Head of caudate nucleus (tissue), 42 donors: ENCODE measurements at places on chromosomes 3 and 15.
A peak's percentile ranks its signal among the peaks of the same experiment; 100 is the strongest.

- no peak for DNase-seq
These were observed 779.5 kb downstream of the NTRK3 start for GRCh38 chr15:87477026-87477425.

- DNase-seq: no peak
These were observed 23.1 kb downstream of the SCAP start for GRCh38 chr3:47452453-47453215.

DNA sequence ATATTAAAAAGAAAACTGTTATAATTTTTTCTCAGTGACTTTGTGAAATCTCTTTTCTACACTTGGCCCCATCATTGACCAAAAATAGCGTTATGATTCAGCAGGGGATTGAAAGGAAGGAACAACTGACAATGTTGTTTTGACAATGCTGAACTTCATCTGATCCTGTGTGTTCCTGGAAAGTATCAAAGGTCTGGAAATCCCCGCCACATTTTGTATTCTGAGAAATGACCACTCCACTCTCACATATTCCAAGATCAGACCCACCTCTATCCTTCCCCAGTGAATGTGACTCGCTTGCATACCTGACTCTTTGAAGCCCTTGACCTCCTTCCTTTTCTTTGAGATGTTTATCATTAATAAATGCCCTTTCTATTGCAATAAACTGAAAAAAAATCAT, 9.7 kb upstream of the RIOX2 start:
- no peak for DNase-seq

DNA sequence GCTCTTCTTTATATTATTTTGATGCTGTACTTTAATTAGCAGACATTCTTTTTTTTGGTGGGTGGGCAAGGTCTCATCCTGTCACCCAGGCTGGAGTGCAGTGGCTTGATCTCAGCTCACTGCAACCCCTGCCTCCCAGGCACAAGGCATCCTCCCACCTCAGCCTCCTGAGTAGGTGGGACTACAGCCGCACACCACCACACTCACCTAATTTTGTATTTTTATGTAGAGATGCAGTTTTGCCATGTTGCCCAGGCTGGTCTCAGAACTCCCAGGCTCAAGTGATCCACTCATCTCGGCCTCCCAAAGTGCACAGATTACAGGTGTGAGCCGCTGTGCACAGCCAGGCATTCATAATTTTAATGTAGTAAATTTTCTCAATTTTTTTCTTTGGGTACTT, 608.1 kb downstream of the ZNF385D start:
- no peak for DNase-seq

DNA sequence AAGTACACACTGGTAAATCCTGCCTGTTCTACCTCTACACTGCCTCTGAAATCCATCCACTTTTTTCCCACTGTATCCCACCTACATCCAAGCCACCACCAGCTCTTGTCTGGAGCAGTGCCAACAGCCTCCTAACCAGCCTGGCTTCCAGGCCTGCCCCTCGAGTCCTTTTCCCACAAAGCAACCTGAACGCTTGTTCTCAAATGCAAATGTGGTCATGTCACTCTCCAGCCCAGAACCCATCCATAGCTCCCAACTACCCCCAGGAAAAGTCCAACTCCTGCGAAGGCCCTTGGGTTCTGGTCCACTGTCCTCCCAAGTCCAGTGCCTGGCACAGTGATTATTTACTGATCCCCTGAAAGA, 83.8 kb downstream of the SEMA5B start:
- DNase-seq: no peak

GRCh38 chr15:80730387-80730786, 35.3 kb downstream of the ABHD17C start:
- no peak for DNase-seq

GRCh38 chr15:42194513-42194912, 13.6 kb downstream of the VPS39 start:
- DNase-seq: no peak

- no peak for DNase-seq
These were observed 29.2 kb downstream of the GJD2 start for GRCh38 chr15:34725556-34725955.

GRCh38 chr3:187832202-187832601, 86.9 kb upstream of the BCL6 start:
- no peak for DNase-seq

DNA sequence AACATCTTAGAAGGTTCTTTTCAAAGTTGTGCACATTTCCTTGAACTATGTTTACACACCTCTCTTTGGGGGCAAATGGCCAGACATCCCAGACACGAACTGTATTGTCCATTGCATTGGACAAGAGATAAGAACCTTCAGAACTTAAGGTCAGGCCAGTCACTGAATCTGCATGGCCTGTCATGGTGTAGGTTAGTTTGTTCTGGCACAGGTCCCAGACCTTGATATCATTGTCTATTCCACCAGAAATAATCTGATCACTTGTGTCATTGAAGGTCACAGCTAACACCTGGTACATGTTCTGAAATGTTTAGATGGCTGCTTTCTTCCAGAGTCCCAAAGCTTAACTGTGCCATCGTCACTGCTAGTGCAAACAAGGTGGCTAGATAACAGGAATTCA, 55.7 kb downstream of the KCNAB1 start:
- no peak for DNase-seq

GRCh38 chr3:142976621-142977398, 13.3 kb upstream of the PAQR9 start:
- DNase-seq: peak; percentile 80

GRCh38 chr15:99445272-99445850, 120.4 kb upstream of the MEF2A start:
- DNase-seq: peak; percentile 5

- peak; percentile 83 for DNase-seq
These were observed 416 bp upstream of the CORO2B start for GRCh38 chr15:68578175-68578979.

GRCh38 chr15:71149646-71150557, 34.6 kb downstream of the THSD4 start:
- no peak for DNase-seq

DNA sequence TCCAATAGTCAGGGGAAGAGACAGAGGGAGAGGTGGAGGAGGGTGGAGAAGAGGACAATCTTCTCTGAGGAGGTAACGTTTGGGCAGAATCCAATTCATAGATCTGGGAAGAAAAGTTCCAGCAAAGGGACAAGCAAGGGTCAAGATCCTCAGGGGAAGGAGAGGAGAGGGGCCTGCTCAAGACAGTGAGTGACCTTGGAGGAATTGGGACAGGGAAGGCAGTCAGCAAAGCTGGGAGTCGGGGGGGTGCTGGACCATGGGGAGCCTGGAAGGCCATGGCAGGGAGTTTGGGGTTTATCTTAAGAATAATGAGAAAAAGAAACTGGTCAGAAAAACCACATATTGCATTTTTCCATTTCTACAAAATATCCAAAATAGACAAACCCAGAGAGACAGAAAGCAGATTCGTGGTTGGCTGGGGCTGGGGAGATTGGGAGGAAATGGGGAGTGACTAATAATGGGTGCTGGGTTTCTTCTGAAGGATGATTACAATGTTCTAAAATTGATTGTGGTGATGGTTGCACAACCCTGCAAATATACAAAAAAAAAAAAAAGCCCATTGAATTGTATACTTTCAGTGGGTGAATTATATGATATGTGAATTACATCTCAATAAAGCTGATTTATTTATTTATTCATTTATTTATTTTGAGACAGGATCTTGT, 19.6 kb upstream of the SRP14 start:
- DNase-seq: no peak

DNA sequence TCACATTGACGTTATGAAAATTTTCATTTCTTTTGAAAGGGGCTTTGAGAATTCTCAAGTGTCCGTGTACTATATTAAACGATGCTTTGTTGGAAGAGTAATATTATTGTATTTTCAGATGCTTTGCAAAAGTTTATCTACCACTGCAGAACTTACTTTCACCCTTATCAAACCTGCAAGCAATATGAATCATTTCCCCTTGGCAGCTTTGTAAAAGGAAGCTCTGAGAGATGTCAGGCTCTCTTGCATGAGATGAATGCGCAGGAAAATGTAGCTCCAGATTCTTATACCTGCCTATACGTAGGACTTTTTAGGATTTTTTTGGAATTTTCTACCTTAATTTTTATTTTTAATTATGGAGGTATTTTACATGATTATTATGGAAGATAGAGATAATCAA, 34.5 kb downstream of the GPD1L start:
- DNase-seq: no peak

GRCh38 chr3:60826511-60826910, 424.7 kb downstream of the FHIT start:
- no peak for DNase-seq

DNA sequence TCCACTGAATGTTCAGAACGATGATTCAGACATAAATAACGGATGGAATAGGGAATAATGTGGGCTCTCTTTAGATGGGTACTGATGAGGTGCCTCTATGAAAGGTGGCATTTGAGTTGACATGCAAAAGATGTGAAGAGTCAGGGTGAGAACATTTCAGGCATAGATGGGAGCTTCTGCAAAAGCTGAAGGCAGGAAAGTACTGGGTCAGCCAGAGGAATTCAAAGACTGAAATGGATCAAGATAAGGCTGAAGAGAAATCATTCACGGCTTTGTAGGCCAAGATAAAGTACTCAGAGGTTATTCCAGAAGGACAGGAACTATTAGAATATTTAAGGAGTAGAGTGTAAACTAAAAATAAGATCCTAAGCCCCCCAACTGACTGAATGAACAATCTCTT, 189.6 kb upstream of the MCTP2 start:
- no peak for DNase-seq

GRCh38 chr3:37217098-37217849, 42.9 kb upstream of the LRRFIP2 start:
- DNase-seq: no peak

DNA sequence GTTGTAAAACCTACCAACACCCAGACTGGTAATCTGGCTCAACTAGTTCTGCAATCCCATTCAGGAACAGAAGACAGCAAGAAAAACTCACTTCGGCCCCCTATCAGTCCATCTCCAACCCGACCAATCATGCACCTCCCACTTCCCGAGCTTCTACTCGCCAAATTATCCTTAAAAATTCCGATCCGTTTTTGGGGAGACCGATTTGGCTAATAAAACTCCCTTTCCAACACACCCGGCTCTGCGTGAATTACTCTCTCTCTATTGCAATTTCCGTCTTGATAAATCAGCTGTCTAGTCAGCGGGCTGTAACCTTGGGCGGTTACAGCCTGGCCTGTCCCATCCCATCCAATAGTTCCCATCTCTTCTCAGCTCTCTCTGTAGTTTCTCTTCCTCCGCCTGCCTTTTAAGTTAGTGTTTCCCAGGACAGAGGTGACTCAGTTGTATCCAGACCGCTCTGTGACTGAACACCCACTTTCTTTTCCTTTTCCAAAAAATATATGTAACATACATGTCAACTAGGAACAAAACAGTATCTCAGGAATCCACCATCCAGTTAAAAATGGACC, 780 bp upstream of the ACAD9 start:
- no peak for DNase-seq

- no peak for DNase-seq
These were observed 127.4 kb upstream of the ADAMTS9 start for GRCh38 chr3:64815195-64815631.

GRCh38 chr3:37907906-37908305, 46.2 kb downstream of the CTDSPL start:
- peak; percentile 37 for DNase-seq

GRCh38 chr3:146502887-146503460, 33.6 kb upstream of the PLSCR2 start:
- no peak for DNase-seq

DNA sequence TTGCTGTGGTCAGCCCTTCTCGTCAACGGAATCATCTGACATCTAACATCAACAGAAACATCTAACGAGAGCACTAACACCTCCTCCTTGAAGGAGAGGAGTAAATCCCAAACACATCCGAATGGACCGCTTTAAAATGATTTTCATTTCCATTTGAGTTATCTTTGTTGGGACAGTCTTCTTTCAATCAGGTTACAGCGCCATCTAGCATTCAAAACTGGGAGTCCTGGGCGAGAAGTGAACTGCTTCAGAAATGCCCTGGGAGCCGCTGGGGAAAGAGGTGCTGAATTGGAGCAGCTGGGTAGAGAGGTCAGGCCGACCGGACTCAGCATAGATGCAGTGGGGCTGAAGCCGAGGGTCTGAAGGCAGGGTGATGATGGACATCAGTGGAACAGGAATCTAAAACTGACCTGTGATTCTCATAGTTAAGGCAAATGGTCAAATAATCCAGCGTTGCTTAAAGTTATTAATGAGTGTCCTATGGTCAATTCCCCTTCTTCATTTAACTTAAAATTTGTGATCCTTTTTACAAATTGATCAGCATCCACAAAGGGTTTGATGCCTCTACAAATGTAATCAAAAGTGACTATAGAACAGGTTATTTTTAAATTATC, 170.0 kb upstream of the NDN start:
- DNase-seq: peak; percentile 52

GRCh38 chr3:159763011-159763601, 225.5 kb upstream of the IL12A start:
- peak; percentile 41 for DNase-seq

- DNase-seq: no peak
These were observed 232.2 kb downstream of the UBE2E2 start for GRCh38 chr3:23435318-23435717.

DNA sequence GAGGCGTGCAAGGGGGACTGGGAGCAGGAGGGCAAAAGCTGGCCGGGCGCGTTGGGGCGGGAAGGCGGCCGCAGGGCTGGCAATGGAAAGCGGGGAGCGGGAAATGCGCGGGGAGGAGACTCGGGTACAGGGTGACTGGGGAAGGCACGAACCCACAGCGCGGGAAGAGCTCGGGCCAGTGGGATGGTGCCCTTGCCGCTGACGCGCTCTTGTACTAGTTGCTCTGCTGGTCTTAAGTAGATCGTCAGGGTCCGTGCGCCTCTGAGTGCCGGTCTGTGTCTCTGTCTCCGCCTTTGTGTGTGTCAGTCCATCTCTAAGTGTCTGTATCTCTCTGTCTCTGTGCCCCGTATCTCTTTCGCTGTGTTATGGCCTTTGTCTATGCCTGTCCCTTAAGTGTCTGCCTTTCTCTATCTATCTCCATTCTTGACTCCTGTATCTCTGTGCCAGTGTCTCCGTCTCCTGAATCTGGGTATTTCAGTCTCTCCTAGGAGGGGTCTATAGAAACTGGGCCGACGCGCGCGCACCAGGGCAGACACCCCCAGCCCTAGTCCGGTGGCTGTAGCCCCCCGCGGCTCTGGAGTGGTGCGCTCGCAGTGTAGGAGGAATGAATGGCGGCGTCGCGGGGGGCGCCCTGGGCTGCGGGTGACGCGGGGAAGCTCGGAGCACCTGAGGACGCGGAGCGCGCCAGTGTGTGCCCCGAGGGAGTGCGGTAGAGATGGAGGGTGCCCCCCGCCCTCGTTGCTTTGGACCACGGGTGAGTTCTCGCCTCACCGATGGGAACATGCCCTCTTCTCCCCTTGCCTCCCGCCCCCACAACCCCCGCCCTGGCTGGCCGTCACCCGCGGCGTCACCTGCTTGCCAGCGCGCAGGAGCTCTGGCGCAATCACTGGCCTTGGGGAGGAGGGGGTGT, 756 bp upstream of the CAMK2N2 start:
- no peak for DNase-seq

- no peak for DNase-seq
These were observed 14.8 kb downstream of the FYCO1 start for GRCh38 chr3:45980819-45981218.

- DNase-seq: no peak
These were observed 9.4 kb downstream of the TP53BP1 start for GRCh38 chr15:43483297-43484128.

GRCh38 chr3:49428752-49429080, 408 bp downstream of the NICN1 start:
- no peak for DNase-seq

- DNase-seq: no peak
These were observed 3.0 kb downstream of the ZNF770 start for GRCh38 chr15:34984889-34985630.
